ENCODE measurements at places on chromosomes 7 and 10.

- DNase-seq, result no peak
Observed at GRCh38 chr7:150451833-150452461, 1.5 kb downstream of the GIMAP8 start.

DNA sequence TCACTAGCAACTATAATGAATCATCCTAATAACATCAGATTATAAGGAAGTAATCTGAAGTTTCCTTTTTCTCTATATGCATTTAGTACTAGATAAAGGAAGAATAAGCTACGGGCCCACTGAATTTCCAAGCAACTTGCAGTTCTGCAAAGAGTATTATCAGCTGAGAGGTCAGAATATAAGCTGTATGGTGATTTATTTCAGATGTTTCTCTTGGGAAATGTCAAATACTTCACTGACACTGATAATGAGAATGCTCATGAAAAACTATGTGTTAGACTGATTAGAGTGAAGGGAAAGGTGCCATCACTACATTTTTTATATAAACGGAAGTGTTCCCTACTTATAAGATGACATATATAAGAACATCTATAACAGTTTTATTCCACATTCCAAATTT is 251.2 kb upstream of the HGF start:
- DNase-seq, result peak; percentile 21

DNA sequence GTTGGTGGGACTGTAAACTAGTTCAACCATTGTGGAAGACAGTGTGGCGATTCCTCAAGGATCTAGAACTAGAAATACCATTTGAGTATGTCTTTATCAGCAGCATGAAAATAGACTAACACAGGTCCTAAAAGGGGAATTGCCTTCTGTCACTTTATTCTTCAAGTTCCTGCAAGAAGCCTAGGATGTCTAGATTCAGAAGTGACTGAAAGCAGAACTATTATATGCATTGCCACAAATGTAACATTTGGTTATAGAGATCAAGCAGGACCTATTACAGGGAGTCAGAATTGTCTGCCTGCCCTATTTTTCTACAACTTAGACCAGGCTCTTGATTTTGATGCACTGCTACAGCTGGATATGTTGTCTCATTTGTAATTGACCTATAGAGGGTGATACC is 364.7 kb downstream of the SORCS1 start:
- DNase-seq, result peak; percentile 31

GRCh38 chr7:136956671-136957070 is 88.2 kb downstream of the CHRM2 start:
- no peak for DNase-seq

- DNase-seq, result no peak
Observed at GRCh38 chr10:43979551-43979950, 330.9 kb upstream of the ZNF32 start.

DNA sequence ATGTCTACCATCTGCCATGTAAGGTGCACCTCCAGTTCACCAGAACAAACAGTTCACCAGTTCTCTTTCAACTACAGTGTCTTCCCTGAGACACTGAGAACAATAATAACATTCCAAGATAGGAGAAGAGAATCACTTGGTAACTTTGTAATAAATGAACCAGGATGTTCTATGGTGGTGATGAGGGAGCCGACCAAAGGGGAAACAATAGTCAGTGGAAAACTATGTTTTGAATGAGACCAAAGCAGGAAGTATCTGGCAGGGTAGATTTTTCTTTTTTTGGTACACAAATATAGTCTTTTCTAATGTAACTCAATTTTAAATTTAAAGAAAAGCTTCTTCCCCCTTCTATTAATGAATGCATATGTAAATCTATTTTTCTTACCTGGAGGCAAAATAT is 20.0 kb downstream of the HYAL4 start:
- no peak for DNase-seq

DNA sequence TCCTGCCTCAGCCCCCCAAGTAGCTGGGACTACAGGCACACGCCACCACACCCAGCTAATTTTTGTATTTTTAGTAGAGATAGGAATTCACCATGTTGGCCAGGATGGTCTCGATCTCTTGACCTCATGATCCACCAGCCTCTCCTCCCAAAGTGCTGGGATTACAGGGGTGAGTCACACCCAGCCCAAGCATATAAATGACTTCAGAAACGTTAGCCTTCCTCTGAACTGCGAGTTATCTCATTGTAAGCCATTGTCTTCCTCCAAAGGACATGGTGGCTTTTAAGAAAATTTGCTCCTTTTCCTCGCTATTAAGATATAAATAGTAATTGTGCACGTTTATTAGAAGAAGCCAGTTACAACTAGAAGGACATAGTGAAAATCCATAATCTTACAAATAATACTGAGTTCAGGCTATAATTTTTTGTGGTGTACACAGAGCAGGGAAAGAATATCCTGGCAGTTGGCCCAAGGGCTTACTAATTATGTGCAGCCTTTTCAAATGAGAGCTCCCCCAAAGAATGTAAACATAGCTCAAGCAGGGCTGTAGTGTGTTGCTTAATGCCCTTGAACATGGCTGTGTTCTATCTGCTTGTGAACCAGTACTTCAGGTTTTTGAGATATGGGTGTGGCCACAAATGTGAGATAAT is 495.8 kb downstream of the PARD3 start:
- DNase-seq, result no peak

GRCh38 chr10:126907423-126907970 is 2.3 kb downstream of the DOCK1 start:
- no peak for DNase-seq

DNA sequence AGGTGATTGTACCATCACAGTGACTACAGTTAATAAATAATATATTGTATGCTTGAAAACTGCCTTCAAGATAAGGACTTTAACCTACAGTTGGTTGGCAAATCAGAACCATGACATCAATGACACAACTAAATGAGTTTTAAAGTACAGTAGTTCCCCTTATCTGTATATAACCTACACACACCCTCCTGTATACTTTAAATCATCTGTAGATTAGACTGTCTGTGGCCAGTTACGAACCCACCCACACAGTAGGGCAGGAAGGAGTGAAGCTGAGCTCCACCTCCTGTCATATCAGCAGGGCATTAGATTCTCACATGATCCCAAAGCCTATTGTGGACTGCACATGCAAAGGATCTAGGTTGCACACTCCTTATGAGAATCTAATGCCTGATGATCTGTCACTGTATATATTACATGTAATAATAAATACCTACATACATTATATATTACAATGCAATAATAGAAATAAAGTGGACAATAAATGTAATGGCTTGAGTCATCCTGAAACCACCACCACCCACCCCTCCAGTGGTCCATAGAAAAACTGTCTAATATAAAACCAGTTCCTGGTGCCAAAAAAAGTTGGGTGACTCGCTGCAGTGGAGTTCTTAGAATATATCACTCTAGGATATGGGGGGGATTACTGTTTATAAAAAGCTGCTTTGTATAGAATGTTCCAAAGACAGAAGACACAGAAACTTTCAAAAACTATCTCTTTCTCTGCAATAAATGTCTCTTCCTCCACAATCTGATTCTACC is 5.6 kb downstream of the TPK1 start:
- DNase-seq, result peak; percentile 33

DNA sequence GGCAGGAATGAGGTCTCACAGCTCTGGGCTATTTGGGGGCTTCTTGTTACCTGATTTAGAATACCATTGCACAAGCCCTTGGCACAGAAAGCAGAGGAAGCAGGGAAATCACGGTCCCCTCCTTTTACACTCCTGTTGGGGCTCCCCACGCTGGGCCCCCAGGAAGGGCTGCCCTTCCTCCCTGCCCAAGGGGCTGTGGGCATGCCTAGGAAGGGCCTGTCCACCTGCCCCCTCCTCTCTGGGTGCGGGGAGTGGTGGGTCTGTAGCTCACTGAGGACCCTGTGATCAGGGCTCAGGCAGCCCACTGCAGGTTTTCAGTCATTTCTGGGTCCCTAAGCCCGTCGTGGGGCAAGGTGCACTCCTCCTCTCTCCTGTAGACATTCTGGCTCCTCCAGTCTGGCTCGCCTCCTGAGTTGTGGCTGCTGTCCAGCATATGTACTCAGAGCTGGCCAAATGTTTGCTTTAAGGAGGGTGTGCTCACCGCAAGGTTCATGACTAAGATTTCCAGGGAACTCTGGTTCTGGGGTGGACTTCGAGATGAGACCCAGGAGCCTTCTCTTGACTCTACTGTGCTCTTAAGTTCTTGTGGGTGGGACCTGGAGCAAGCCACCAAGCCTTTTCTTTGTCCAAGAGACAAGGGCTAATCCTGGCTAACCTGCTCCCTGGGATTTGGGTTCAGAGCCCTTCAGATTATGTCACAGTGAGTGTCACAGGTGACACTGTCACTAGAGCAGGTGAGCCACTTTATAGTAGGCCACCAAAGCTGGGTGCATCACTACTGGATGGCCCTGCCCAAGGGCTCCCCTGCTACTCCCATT is 56.0 kb downstream of the TACR2 start:
- no peak for DNase-seq

DNA sequence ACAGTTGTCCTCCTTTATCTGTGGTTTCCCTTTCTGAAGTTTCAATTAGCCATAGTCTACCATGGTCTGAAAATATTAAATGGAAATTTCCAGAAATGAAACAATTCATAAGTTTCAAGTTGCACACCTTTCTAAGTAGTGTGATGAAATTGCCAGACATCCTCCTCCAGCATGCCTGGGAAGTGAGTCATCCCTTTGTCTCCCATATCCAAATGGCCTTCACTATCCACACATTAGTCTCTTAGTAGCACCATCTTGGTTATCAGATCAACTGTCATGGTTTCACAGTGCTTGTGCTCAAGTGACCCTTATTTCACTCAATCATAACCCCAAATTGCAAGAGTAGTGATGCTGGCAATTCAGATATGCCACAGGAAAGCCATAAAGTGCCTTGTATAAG is 83.4 kb upstream of the PPP1R9A start:
- peak; percentile 71 for DNase-seq

GRCh38 chr7:42152329-42153205 is 84.4 kb downstream of the GLI3 start:
- DNase-seq, result no peak

- peak; percentile 92 for DNase-seq
Observed at GRCh38 chr10:97572214-97572989, at the start of gene ANKRD2. Gene ANKRD2, plus strand, starts transcription at chr10:97572779. Its CDS starts 10 bp downstream, at chr10:97572789.

GRCh38 chr10:57692255-57692980 is 575.3 kb downstream of the IPMK start:
- no peak for DNase-seq

DNA sequence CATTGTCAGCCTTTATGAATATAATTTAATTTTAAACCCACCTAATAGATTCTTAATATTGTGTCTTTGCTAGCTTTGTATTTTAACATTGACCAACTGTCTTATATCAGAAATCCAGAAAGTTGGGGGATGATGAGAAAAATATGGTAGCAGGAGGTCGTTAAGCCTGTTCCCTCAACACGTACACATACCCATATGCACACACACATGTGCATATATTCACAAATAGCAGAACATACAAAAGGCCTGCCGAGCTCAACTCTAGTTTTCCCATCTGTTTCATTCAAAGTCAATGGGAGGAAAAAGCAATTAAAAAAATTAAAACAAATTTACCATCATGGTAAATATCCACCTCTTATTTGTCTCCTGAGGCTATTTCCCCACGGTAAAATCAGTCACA is 25.9 kb upstream of the PTPRZ1 start:
- DNase-seq, result no peak

DNA sequence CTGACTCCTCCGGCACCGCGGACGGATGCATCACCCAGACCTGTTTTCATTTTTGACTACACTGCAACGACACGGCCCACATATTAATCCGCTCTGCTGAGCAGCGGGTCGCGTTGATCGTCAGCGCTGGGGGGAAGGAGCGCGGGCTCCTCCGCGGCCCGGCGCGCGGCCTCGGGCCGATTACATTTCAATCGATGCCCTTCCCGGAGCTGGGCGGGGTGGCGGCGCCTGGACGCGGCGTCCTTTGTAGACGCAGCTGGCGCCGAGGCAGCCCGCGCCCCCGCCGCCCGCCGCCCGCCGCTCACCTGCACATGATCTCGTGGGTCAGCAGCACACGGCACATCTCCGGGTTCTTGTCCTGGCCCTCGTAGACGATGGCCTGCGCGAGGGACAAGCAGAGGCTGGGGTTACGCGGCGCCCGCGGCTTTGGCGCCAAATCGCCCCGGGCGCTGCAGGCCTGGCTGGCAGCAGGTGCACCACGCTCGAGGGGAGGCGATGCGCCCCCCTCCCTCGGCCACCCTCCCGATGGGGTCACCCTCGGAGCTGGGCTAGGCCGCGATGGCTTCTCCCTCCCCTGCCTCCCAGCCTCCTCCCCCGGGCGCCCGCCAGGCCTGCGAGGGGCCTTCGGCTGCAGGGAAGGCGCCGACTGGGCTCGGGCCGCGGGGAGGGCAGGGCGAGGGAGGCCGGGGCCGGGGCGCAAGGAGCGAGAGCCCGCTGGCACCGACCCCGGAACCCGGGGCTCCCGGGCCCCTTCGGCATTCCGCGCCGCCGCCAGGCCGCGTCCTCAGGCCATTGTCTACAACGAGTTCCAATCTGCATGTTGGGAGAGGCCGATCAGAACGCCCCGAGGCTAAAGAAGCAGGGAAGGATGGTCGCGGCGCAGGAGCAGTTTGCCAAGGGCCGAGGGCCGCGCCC is 5.2 kb downstream of the EBF3 start:
- DNase-seq, result no peak

DNA sequence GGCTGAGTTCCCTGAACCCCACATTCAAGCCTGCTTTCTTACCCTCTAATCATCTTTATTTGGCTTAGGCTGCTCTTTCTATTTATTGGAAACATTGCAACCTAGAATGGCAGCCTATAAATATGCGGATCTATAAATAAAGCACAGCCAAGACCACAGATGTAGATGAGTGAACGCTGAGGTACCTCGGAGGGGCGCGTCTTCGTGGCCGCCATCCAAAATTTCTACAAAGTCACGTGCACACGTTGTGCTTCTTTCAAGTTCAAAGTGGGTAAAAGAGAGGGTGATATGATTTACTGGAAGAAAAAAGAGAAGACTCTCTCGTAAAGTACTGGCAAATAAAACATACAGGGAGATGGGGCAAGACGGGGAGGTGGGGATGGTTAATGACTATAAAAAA is 132.6 kb upstream of the RSU1 start:
- no peak for DNase-seq

- DNase-seq, result no peak
Observed at GRCh38 chr10:91557651-91558111, 75.2 kb downstream of the PPP1R3C start.

DNA sequence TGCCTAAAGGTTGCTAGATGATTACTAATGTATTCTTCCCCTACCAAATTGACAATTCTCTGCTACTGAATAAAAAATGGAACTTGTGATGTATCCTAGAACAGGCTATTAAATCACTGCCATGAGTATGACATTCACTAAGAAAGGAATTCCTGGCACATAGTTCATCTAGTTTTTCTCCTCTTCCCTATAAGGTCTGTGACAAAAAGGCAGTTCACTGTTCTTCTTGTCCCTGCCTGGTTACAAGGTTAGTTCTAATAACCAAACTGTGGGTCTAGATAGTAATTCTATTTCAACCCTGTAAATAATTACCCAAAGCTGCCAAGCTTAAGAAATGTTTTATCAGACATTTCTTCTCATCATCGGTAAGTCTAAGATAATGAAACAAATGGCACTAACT is 245.6 kb downstream of the BICC1 start:
- no peak for DNase-seq

DNA sequence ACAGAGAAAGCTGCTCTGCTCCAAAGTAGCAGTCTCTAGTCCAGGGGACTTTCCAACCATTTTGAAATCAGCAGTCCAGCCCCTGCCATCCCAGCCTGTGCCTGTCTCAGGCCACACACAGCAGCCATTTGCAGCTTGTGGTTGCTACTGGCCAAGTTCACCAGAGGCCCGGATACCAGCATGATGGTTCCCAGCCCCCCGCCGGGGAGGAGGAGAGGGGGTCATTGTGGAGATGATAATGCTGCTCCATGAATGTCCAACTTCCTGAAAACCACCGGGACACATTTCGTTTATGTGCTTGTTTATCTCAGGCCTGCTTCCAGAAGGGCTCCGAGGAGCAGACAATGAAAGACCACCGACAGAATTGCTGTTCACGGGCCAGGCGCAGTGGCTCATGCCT is 160.0 kb downstream of the UBE2H start:
- no peak for DNase-seq
